NCI-H2081 treated with DMSO at 0.1 percent for 48 hours (cell line): ENCODE measurements at places on chromosomes 3 and 15.
A peak's percentile ranks its signal among the peaks of the same experiment; 100 is the strongest.

- DNase-seq, result no peak
Measured at GRCh38 chr15:40847223-40847961, 3.5 kb downstream of the SPINT1 start.

- no peak for DNase-seq
Measured at GRCh38 chr3:171620825-171621434, 160.7 kb upstream of the TNIK start.

DNA sequence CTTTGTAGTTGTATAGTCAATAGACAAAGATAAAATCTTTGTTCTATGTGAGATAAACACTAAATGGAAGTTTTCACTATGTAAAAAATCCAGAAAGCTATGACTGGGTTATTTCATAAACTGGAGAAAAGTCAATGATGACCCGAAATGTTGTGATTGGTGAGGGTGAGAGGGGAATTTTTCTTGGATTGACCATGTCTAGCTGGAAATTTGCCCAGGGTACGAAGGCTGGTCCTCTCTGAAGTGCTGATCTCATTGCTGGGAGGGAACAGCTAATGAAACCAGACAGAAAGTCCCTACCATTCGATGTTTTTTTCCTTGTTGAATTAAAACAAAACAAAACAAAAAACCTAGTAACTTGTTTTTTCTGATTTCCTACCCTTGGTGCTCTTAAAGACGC is 14.3 kb downstream of the TPRG1 start:
- DNase-seq, result no peak

GRCh38 chr3:128480717-128481437 is 12.1 kb downstream of the GATA2 start:
- no peak for DNase-seq

DNA sequence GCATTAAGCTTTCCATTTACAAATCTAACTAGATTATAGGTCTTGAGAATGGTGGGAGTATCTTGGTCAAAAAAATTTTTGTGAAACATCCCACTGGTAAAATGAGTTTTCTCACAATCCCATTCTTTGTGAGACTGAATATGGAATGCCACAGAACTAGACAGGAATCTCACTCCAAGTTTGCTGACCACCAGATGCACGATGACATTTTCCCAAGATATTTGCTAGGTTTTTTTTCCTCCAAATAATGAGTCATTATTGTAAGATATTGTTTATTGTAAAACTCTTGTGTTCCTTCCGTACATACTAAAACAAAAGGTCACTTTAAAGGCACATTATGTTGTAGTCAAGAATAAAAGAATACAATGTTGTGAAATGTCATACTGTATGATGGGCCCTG is 53.9 kb downstream of the COPS2 start:
- no peak for DNase-seq

DNA sequence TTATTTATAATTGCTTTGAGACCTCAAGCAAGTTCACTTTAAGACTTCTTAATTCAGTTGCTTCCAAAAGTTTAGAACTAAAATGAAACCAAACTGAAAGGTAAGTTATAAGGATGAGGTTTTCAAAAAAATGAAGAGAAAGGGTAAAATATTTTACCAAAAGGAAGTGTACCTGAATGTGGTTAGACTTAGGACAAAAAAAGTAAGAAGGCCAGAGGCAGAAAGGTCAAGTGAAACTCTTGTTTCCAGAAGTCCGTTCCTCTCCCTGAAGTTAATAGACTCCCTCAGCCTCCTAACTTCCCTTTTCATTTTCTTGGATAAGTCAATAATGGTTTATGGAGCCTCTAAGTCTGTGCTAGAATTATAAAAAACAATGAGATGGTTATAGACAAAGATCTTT is 16.6 kb downstream of the BTLA start:
- DNase-seq, result no peak

GRCh38 chr3:72679540-72680198 is 168.6 kb downstream of the SHQ1 start:
- peak; percentile 58 for DNase-seq

- DNase-seq, result no peak
Measured at GRCh38 chr3:151635905-151636304, 97.8 kb upstream of the AADACL2 start.

GRCh38 chr15:63042877-63043334 is 359 bp downstream of the TPM1 start:
- DNase-seq, result no peak

- DNase-seq, result no peak
Measured at GRCh38 chr15:52287114-52287513, 8.5 kb downstream of the MYO5C start.

- DNase-seq, result no peak
Measured at GRCh38 chr15:70077188-70078147, 20.2 kb downstream of the TLE3 start.

DNA sequence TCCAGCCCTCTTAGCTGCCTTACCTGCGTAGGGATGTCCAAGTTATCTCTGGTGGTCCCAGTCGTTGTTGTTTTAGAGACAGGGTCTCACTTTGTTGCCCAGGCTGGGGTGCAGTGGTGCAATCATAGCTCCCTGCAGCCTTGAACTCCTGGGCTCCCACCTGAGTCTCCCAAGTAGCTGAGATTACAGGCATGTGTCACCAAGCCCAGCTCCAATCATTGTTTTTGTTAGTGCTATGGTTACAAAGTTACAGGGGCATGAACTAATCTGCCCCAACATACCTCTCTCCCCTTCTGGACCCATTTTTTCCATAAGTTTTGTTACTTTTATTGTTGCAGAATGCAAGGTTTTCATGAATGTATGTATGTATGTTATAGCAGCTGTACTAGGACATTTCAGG is 54.7 kb downstream of the CTDSPL2 start:
- DNase-seq, result no peak

GRCh38 chr3:196499061-196499460 is 4.5 kb downstream of the RNF168 start:
- no peak for DNase-seq

- no peak for DNase-seq
Measured at GRCh38 chr3:43093006-43093405, 12.9 kb downstream of the POMGNT2 start.

GRCh38 chr3:197408177-197408957 is 110.0 kb upstream of the DLG1 start:
- no peak for DNase-seq

DNA sequence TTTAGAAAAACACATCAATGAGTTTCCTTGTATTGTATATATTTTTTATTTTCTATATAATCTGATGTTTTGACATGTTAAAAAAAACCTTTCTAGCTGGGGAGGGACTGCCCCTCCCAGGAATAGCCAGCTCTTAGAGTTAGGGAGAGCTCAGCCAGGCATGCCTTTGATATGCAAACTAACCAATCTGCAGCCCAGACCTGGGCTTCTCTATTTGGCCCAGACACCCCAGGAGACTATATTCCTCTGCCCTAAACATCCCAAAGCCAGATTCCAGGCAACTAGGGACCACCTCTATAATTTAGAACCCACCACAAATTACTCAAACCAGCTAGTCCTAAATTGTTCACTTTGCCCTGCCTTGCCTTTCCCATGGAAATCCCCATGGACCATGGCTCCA is 390.9 kb upstream of the ADAMTS9 start:
- DNase-seq, result no peak

GRCh38 chr3:184399410-184399809 is 19.6 kb downstream of the CHRD start:
- DNase-seq, result no peak

- no peak for DNase-seq
Measured at GRCh38 chr3:102909904-102910303, 475.1 kb downstream of the ZPLD1 start.

DNA sequence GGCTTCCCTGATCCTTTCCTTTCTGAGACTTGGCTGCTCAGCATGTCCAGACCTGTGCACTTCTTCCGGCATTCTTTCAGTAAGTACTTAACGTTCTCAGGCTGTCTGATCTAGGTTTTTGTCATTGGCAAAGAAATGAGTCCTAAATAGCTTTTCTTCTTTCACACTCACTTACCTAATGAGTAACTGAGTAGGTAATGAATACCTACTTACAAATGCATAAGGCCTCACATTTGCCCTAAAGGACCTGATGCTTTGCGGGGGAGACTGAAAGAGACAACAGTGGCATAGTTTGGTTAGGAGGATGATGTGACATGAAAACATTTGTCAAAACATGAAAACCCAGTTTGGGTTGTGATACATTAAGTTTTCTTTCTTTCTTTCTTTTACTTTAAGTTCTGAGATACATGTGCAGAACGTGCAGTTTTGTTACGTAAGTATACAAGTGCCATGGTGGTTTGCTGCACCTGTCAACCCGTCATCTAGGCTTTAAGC is 516.7 kb upstream of the CFAP20DC start:
- DNase-seq, result no peak

- no peak for DNase-seq
Measured at GRCh38 chr15:91884606-91885005, 31.1 kb downstream of the SLCO3A1 start.

DNA sequence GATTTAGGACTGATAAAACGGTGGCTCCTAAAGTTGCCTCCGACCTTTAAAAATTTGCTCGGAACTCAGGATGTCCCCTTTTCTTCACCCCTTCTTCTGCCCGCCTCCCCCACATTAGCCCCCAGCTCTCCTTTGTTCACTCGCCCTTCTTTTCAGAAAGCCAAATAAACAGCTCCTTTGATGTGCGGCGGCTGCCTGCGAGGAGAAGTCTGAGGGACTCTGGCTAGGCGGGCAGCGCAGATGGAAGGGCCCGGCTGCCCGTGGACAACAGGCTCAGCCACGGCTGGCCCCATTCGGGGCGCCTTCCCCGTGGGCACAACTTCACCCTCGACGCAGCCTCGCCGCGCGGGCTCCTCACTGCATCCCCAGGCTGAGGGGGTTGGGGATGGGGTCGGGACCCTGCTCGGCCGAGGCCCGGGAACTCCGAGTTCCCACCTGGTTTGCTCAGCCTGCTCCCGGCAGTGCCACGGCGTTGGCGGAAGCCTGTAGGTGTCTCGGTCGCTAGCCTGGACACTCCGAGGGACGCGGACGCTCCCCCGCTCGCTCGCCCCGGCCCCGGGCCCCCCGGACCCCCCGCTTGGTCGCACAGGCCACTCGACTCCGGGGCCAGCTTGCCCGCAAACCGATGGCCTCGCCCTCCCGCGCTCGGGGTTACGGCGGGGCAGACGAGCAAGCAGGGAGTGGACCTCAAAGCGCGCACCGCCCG is 897 bp upstream of the TLE3 start:
- no peak for DNase-seq

- no peak for DNase-seq
Measured at GRCh38 chr3:160403796-160404470, 4.5 kb downstream of the SMC4 start.

- no peak for DNase-seq
Measured at GRCh38 chr3:172137287-172138192, 98.2 kb downstream of the FNDC3B start.

DNA sequence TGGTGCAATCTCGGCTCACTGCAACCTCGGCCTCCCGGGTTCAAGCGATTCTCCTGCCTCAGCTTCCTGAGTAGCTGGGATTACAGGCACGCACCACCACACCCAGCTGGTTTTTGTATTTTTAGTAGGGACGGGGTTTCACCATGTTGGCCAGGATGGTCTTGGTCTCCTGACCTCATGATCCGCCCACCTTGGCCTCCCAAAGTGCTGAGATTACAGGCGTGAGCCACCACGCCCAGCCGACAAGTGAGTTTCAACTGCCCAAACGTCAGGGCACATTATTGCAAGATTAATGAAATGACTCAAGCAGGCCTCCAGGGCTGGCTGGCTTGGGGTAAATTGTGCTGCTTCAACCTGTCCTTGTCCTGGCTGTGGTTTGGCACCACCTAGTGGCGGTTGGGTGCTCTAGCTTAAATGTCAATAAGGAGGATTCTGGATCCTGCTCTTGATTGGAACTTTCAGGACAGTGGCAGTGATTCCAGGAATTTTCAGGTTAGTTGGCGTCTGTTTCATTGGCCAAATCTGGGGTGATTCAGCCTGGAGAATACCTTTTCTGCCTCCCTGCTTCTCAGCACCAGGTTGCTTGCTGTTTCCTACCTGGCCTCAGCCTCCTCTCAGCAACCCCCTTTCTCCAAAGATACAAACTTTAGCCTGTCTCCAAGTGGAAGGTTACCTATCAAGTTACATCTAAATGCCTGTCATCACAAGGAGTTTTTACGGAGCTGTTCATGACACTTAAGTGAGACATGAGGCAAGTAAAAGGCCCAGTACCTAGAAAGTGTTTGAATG is 32.4 kb upstream of the SACM1L start:
- peak; percentile 63 for DNase-seq

- DNase-seq, result no peak
Measured at GRCh38 chr15:61892140-61892539, 168.1 kb downstream of the VPS13C start.
